ENCODE measurements at places on chromosomes 7 and 10. TPM values are rescaled to one million over a fixed set of nuclear protein-coding genes. Genes with fewer than 3 reads are reported as not detected.

The GJD4 gene
- polyA plus RNA-seq, result not detected

- no peak for DNase-seq
Measured at GRCh38 chr7:78718212-78718611, 735.3 kb downstream of the MAGI2 start.

DNA sequence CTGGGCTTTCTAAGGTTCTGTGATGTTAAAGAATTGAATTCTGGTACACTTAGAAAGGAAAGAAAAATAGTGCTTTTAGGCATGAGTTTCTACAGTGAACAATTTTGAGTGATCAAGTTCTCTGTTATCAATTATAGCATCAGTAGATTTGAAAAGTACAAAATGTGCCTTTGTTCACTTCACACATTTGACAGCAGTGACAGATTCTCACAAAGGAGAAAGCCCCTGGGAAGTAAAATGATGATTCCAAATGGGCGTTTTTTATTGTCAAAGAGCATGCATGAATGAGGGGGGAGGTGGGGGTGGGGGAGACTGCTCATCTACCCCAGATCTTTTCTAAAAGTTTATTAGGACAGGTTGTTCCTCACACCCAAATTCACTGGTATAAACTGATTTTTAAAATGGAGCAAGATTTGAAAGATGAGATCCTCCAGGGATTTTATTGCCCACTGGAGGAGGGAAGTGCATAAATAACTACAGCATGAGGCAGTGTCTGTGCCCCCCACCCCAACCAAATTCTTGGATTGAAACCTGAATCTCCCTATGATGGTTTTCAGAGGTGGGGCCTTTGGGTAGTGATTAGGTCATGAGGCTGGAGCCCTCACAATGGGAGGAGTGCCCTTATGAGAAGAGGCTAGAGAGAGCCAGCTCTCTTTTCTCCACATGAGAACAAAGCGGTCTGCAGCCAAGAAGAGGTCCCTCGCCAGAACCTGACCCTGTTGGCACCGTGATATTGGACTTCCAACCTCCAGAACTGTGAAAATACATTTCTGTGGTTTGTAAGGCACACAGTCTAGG is 79.5 kb downstream of the AOAH start:
- no peak for DNase-seq

GRCh38 chr10:97363071-97363470 is 28.5 kb upstream of the FRAT2 start:
- DNase-seq, result no peak

The EBLN1 gene
- polyA plus RNA-seq, result not detected

GRCh38 chr10:102935939-102936605 is 18.0 kb downstream of the CNNM2 start:
- no peak for DNase-seq

DNA sequence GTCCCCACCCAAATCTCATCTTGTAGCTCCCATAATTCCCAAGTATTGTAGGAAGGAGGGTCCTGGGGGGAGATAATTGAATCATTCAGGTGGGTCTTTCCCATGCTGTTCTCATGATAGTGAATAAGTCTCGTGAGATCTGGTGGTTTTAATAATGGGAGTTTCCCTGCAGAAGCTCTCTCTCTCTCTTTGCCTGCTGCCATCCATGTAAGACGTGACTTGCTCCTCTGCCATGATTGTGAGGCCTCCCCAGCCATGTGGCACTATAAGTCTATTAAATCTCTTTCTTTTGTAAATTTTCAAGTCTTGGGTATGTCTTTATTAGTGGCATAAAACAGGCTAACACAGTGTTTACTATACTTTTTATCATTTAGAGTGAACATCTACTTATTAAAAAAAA is 338.8 kb downstream of the ANKRD7 start:
- DNase-seq, result no peak

DNA sequence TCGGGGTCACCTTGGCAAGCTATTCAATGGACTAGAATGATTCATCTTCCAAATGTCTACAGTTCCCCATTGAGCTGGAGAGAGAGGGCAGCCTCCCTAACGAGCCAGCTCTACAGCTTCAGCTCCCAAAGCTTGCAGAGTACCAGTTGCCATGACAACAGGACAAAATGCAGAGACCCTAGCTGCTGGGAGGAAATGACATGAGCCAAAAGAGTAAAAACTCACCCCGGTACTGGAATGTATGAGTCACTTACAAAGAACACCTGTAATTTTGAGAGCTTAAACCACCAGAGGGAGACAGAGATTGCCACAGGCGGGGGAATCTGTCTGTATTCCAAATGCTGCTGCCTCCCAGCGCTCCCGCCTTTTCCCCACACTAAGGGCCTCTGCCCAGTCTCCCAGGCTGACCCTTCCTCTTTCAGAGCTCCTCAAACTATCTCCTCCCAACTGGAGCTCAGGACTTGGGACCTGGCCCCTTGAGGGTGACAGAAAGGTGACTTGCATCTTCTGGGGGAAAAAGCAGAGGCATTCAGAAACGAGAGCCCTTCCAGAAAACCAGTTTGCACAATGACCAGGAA is 95.5 kb downstream of the CUL2 start:
- DNase-seq, result no peak
